Fibroblast of skin of abdomen (primary cell): ENCODE measurements at places on chromosomes 11 and 22.

DNA sequence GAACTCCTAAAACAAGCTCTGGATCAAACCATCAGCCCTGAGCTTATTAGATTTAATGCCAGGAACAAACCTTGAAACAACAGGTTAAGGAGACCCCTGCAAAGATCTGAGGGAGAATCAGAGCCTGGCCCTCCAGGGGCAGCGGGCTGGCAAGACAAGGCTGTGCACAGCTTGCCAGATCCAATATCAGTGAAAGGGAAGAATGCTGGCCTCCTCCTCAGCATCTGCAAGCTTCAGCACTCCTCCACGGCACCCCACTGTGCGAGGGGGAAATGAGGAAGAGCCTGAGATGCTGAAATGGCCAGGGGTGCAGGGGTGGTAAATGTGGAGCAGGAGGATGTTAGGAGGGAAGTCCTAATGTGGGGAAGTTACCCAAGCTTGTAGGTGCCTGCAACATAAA lies 167.0 kb downstream of the TENM4 start:
- DNase-seq: no peak

DNA sequence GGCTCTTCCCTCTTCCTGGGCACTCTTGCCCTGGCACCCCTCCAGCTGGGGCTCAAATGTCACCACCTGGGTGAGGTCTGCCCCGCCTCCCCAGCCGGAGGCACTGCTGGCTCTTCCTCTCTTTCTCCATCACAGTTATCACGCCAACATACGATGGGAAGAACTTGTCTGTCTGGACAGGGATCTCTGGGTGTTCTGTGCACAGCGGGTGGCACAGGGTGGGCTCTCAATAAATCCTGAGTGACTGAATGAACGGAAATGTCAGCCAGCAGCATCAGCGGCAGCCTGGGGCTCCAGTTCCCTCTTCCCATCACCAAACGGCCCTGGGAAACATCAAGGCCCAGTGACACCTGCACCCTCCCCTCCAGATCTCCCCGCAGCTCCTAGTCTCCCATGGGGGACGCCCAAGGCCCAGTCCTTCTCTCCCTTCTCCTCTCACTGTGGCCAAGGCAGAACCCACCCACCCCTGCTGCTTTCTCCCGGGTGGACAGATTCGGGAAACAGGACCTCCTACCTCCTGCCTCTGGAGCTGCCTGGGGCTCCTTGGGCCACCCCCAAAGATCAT lies 440 bp upstream of the SLC25A45 start:
- no peak for DNase-seq

DNA sequence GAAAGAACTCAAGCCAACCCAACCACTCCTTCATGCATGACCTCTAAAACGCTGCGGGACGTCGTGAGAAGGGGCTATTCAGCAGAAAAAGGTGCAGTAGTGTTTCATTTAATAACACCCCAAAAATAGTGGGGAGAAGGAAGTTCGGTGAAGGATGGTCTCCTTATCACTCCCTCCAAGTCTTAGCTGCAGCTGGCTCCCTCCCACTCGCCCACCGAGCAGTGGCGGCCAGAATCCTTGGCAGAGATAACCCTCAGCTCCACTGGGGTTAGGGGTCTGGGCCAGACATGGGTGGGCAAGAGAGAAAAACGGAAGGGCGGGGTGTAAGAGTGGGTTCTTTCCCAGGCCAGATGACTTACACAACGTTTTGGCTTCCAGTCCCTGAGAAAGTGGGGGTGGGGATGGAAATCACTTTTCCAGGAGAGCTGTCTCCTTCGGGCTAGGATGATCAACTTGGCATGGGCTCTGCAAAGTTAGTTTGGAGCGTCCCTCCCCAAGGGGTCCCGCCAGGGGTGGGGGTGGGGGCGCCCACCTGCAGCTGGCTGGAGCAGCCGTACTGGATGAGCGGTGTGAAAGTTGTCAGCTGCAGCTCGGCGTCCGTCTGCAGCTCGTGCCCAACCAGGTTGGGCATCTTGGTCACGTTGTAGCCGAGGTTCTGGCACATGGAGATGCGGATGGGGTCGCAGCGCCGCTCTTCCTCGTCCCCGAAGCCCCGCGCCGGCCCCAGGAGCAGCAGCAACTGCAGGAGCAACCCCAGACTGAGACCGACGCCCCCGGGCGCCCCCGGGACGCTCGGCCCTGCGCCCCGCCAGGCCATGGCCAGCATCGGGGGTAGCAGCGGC lies 705 bp downstream of the FZD4 start:
- DNase-seq: no peak

DNA sequence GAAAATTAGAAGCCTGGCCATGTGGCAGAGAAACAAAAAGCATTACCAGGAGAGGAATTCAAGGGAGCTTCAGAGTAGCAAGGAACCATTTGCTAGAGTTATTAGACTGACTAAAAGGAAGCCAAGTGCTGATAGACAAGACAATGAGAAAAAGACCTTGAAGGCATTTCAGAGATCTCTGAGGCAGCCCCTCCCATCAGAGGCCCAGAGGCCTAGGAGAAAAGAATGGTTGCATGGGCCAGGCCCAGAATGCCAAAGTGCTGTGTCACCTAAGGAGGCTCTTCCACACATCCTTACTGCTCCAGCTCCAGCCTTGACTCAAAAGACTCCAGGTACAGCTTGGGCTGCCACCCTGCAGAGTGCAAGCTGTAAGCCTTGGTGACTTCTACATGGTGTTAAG lies 61.8 kb upstream of the POU2AF2 start:
- peak; percentile 43 for DNase-seq

- DNase-seq: no peak
Observed at GRCh38 chr11:85869781-85870180, 14.6 kb downstream of the CCDC83 start.

- no peak for DNase-seq
Observed at GRCh38 chr11:60946601-60947264, 5.2 kb downstream of the SLC15A3 start.

GRCh38 chr11:898540-899190 lies 11.9 kb downstream of the CHID1 start:
- DNase-seq: no peak

DNA sequence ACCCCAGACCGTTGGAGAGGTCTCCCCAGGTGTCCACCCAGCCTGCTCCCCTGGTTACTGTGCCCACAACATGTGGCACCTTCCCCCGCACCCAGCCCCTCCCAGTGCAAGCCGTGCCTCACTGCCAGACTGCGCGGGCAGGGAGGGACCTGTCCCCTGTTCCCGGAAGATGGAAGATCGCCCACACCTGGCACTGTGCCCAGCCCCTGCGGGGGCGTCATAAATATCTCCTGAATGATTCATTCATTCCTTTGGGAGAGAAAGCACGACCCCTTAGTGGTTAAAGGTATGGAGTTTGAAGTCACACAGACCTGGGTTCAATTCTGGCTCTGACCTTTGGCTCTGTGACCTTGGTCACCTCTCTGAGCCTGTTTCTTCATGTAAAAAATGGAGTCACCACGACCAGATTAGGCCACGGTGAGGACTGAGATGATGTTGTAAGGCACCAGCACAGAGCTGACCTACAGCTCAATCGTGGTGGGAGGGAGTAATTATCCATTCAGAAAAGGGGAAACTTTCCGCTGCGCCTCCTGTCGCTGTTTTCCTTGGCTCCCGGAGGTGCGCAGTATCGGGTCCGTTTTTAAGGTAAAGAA lies 497 bp upstream of the SYT12 start:
- DNase-seq: peak; percentile 35

GRCh38 chr11:67419325-67420049 lies 4.0 kb downstream of the CARNS1 start:
- DNase-seq: no peak

DNA sequence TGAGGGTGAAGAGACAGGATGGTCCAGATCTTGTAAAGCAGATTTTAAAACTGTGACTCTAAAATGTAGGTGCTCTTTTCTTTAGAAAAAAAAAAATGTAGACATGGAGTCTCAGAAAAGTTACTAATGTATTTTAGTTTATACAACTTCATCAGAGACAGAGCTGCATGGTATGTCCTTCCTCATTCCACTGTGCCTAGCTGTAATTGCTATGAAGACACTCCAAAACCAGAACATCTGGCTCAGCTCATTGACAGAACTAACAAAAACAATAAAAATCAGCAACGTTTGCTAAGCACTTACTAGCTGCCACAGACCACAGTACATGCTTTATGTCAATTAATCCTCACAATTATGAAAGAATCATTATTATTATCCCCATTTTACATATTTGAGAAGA lies 160.7 kb downstream of the BARX2 start:
- DNase-seq: no peak

- no peak for DNase-seq
Observed at GRCh38 chr11:115911613-115912346, 407.6 kb upstream of the CADM1 start.

GRCh38 chr11:32786811-32787210 lies 7.7 kb downstream of the CCDC73 start:
- DNase-seq: no peak

DNA sequence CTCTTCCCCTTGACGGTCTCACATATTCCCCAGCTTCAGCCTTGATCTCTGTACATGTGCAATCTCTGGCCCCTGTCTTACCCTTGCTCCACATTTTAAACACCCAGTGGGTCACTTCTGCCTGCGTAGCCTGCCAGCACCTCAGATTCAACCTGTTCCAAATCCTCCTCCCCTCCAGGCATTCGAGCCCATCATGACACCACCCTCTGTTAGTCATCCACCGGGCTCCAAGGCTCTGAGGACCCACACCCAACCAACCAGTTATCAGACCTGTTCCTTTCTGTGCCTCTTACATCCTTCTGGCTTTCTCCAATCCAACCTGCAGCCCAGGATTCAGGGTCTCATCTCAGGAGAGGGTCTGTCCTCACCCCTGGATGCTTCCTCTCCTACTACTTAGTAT lies 119.8 kb upstream of the TBCEL start:
- DNase-seq: no peak

DNA sequence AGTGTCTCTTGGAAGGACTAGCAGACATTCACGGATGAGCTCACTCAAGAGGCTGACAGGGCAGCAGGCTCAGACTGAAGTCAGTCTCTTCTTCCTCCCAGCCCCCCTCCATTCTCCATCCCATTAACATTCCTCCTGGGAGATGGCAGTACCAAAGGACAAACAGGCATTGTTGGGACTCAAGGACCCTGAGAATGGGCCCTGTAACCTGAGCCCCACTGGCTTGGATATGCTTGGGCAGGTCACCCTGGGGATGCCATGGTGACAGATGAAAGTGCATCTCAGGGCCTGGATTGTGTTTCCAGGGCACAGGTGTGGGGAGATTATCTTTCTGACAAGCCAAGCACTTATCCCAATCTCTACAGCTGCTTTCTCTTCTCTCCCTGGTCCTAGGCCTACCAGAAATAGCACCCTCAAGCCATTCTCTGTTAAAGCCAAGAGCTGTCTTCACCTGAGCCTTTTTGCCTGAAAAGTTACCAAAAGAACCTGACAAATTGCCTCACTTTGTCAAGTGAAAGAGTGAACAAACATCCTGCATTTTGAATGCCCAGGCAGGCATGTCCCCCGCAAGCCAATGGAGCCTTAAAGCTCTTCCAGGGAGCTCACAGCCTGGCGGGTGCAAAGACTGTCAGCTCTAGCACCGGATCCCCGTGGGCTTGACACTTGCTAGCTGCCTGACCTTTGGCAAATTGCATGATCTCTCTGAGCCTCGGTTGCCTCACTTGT lies 366.0 kb upstream of the NARS2 start:
- no peak for DNase-seq

DNA sequence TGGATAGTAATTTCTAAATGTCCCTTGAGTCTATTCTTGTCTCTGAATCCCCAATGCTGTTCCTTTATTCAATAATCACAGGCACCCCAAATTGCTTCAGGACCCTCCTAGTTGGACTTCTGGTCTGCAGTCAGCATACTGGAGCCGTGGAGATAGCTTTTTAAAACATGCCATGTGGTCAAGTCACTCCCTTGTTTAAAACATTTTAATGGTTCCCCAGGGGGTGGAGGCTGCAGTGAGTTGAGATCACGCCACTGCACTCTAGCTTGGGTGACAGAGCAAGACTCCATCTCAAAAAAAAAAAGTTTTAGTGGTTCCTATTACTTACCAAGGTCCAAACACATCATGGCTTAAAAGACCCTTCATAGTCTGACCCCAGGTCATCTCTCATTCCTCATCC lies 220.3 kb downstream of the ADAMTS15 start:
- DNase-seq: no peak

DNA sequence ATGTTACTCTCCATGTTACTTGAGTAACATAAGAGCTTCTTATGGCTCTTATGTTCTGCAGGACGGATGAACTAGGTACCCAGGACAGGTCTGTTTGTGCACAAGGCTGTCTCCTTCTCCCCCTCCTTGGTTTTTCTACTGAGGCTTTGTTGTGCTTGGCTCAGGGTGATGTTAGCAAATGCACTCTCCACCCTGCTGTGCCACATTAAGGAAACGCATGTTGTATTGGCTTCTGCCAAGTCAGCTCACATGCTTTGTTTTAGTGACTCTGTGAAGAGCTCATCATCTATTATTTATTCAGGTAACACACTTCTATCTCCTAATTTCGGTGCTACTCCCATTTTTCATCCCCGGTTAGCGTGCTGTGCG lies 108.3 kb downstream of the PTPRJ start:
- no peak for DNase-seq
